ENCODE measurements at places on chromosomes 5 and 9.

DNA sequence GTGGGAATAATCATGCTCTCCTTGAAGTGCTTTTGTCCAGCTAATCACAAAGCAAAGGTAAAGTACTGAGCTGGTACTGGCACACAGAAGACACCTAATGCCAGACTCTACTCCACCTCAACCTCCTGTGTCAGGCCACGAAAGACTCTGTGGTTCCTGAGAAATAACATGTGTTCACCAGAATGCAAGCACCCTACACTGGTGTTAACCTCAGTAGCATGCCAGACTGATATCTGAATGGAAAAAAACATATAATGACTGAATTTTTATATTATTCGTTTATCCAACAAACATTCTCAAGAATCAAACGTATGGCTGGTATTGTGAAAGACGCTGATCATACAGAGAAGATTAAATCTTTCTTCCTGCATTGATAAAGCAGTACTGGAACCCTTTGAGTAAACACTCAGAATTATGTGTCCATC is 97.1 kb upstream of the IFNE start:
- no peak for DNase-seq

GRCh38 chr9:72082536-72082935 is 22.1 kb upstream of the C9orf57 start:
- no peak for DNase-seq

DNA sequence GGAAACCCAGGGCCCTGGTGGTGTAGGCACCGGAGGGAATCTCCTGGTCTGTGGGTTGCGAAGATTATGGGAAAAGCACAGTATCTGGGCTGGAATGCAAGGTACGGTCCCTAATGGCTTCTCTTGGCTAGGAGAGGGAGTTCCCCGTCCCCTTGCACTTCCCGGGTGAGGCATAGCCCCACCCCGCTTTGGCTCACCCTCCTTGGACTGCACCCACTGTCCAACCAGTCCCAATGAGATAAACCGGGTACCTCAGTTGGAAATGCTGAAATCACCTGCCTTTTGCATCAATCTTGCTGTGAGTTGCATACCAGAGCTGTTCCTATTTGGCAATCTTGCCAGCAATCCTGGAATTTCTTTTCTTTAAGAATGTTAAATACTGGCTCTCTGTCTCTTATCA is 1429.1 kb downstream of the MAT2B start:
- DNase-seq: no peak

- DNase-seq: no peak
Observed at GRCh38 chr5:1414311-1415058, 30.8 kb downstream of the SLC6A3 start.

GRCh38 chr9:86830356-86830755 is 117.0 kb downstream of the GAS1 start:
- DNase-seq: no peak

DNA sequence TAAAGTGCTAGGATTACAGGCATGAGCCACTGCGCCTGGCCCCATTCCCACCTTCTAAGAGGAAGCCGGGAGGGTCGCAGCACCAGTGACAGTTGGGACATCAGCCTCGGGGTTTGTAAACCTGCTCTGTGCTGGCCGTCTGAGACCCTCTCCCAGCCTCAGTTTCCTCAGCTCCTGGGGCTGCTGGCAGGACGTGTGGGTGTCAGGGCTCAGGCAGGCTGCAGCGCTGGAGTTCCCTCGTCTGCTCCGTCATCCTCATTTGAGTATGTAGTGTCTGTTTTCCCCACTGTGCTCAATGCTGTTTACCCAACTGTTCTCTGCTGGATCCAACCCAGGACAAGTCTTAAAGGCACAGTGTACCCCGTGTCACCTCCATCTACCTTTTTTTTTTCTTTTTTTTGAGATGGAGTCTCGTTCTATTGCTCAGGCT is 2.0 kb upstream of the NINJ1 start:
- DNase-seq: no peak

GRCh38 chr9:78549711-78550110 is 252.8 kb downstream of the PSAT1 start:
- no peak for DNase-seq

DNA sequence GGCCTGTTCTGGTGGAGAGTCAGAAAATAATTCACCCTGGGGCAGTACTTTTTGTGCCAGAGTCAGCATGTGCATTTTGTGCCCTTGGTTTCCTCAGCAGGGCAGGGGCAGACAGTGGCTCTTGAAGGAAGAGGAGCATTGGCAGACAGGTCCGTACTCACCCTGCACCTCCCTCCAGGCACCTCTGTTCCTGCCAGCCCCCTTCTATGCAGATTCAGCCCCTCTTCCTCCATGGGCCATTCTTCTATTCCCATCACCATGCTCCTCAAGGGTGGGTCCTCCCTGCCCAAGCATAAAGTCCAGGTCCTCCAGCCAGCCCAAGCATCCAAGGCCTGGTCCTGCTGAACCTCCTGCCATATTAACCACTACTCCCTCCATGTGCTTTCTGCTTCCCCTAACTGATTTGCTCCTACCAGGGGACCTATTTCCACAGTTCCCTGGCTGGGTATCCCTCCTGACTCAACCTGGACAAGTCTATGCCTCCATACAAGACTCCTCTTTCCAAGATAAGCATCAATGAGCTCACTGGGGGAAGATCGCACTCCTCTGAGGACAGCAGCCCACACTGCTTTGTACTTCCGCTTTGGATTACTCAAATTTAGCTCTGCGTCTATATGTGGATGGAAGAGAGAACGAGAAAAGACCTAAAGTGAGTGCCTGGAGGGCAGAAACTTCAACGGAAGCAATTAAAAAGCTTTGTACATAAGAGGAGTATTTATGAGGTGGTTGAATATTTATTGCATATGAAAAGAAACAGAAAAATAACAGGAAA is 9.3 kb upstream of the ACSL6 start:
- no peak for DNase-seq

DNA sequence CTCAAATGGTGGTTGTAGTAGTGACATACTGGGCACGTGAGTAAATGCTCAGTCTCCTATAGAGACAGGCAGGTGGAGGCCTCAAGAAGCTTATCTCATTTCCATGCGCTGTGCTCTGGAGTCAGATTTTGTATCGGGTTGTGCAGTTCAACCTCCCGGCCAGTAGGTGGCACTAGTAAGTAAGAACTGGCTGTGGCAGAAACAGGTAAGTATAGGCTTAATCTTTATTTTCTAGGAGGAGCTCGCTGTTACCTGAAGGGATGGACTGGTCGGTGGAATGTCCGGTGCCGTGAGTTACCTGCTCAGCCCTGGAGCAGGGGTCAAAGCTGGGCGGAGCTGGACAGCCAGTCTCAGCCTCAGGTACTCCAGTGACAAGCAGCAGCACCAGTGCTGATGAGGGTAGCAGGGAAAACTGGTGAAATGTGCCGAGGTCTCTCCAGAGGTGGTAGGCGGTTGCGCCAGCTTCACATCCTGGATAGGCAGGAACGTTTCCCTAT is 880.1 kb upstream of the SEMA6A start:
- peak; percentile 48 for DNase-seq

DNA sequence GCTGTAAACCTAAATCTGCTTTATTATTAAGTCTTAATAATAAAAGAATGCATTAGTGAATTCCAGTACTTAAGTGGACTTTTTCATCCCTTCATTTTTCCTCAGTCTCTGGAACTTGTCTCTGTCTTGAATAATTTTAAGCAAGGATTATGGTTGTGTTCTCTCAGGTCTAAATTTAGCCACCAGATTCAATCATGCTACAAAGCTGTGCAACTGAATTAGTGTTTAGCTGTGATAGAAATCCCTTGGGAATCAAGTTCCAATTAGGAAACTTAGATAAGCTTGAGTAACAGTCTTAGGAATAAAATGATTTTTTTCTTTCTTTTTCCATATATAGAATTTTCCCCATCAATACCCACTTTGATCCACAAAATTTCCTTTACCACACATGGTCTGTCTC is 104.3 kb downstream of the PLPPR1 start:
- DNase-seq: no peak

- DNase-seq: no peak
Observed at GRCh38 chr9:88502552-88503034, 32.4 kb upstream of the NXNL2 start.

GRCh38 chr9:130244548-130245165 is 20.9 kb upstream of the HMCN2 start:
- DNase-seq: no peak

DNA sequence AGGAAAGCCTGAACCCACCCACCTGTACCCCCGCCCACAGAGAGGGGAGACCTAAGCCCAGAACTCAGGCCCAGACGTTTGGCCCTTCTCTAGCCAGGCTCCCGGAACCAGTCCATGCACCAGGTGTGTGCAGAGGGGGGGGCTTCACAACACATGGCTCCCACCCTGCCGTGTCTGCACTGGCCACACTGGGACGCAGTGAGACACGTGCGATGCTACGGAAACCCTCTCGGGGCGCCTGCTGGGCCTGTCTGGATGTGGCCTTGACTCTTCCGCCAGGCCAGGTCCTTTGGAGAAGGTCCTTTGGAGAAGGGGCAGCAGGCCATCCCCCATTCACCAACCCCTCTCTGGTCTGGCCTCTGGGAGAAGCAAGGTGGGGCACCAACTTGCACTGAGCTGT is 58.4 kb upstream of the SARDH start:
- no peak for DNase-seq

- DNase-seq: no peak
Observed at GRCh38 chr9:137606005-137606621, 627 bp downstream of the ARRDC1 start.

- DNase-seq: no peak
Observed at GRCh38 chr9:117624106-117624505, 80.1 kb upstream of the TLR4 start.

GRCh38 chr9:77879437-77879943 is 152.1 kb downstream of the GNAQ start:
- no peak for DNase-seq

DNA sequence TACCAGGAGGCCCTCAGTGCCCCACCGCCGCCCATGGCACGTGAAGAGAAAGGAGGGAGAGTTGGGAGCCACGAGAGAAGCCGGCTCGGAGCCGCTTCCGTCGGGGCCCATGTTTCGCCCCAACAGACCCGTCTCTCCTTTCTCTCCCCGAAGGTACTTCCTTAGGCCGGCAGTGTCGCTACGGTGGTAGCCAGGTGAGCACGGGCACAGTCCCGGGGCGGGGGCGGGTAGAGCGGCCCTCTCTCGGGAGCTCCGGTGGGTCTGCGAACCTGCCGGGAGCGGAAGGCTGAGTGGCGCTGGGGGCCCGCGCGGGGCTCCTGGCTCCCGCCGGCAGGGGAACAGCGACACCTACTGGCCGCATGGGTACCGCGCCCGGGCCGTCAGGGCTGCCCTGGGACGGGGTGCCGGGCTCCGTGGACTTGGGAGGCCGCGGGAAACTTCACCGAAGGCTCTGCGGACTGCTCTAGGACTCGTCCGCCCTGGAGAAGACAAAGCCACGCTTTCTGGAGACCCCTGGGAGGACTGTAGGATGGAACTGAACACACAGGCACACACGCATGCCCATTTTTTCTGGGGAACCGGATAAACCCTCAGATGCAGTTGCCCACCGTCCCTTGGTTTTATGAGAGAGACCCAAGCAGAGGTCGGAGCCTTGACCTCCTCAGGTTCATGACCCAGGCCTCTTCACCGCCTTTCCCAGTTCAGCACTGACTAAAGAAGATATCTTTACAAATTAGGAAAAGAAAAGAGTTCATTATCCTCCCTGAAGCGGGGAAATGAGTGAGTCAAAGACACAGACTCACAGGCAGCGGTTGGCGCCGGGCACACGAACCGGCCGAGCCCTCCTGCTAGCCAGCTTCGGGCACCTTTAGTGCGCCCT is 202.5 kb downstream of the MEF2C start:
- peak; percentile 19 for DNase-seq

DNA sequence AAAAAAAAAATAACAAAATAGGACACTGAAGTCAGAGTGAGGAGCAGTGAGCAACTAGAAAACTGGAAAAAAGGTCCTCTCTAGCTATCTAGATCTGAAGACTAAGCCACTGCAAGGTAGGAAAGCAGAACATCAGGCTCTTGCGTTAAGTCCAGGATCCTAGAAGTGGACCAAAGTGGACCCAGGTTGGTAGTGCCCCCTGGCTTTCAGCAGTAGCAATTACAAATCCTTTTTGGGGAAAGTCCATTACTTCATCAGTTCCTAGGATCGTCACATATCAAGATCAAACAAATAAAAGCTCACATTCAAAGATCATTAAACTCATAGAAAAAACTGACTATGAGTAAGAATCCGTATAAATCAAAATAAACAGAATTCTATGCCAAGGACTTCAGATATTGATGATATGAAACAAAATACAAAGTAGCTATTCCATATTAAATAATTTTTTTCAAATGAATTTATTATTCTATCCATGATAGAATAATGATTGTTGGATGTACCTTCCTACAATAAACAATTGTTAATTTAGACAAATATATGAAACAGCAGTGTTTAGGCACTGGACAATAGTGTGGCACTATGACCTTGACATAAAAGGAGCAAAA is 6.5 kb upstream of the RICTOR start:
- DNase-seq: peak; percentile 22

- DNase-seq: peak; percentile 83
Observed at GRCh38 chr5:156951359-156951758, 11.7 kb downstream of the TIMD4 start.

- no peak for DNase-seq
Observed at GRCh38 chr5:180097163-180097894, 25.8 kb upstream of the RNF130 start.

Data from Jurkat, Clone E6-1 (cell line).